CD4-positive, alpha-beta T cell (primary cell): ENCODE measurements at places on chromosomes 13 and 19. TPM values are rescaled to one million over a fixed set of nuclear protein-coding genes. Genes with fewer than 3 reads are reported as not detected.
A peak's percentile ranks its signal among the peaks of the same experiment; 100 is the strongest.

CADM4 gene
- 0.36 TPM for total RNA-seq

PEAK3 gene
- total RNA-seq = not detected

PLIN4 gene
- total RNA-seq = not detected

ZNF792 gene
- 6.8 TPM for total RNA-seq

PCDH20 gene
- not detected for total RNA-seq

SIGLEC5 gene
- not detected for total RNA-seq

WDR87 gene
- not detected for total RNA-seq

ADAMTSL5 gene
- 4.3 TPM for total RNA-seq

APC2 gene
- 0.30 TPM for total RNA-seq

HMGB1 gene
- total RNA-seq = 465 TPM

CCL25 gene
- not detected for total RNA-seq

ACTMAP gene
- 3.9 TPM for total RNA-seq

DNA sequence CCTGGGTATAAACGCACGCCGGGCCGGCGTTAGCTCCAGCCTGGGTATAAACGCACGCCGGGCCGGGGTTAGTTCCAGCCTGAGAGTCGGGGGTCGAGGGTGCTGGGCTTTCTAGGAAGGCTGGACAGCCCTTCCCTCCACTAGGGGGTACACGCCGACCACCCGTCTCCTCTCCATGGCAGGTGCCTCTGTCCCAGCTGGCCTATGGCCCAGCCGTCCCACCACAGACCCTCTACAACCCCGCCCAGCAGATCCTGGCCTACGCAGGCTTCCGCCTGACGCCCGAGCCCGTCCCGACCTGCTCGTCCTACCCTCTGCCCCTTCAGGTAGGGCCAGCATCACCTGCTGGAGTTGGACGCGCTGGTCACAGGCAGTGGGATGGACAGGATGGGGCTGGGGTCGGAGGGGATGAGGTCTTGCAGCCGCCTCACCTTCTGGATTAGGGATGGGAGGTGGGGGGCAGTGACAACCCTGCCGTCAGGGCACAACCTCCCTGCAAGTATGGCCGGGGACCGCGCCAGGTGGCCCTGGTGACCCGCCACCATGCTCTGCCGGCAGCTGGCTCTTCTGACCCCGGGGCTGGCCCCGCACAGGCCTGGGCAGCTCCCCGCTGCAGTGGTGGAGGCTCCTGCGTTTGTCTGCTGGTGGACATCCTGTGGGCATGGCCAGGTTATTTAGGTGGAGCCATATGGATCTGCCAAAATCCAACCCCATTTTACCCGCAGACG, 45.8 kb downstream of the TMEM255B start:
- no peak for DNase-seq

DNA sequence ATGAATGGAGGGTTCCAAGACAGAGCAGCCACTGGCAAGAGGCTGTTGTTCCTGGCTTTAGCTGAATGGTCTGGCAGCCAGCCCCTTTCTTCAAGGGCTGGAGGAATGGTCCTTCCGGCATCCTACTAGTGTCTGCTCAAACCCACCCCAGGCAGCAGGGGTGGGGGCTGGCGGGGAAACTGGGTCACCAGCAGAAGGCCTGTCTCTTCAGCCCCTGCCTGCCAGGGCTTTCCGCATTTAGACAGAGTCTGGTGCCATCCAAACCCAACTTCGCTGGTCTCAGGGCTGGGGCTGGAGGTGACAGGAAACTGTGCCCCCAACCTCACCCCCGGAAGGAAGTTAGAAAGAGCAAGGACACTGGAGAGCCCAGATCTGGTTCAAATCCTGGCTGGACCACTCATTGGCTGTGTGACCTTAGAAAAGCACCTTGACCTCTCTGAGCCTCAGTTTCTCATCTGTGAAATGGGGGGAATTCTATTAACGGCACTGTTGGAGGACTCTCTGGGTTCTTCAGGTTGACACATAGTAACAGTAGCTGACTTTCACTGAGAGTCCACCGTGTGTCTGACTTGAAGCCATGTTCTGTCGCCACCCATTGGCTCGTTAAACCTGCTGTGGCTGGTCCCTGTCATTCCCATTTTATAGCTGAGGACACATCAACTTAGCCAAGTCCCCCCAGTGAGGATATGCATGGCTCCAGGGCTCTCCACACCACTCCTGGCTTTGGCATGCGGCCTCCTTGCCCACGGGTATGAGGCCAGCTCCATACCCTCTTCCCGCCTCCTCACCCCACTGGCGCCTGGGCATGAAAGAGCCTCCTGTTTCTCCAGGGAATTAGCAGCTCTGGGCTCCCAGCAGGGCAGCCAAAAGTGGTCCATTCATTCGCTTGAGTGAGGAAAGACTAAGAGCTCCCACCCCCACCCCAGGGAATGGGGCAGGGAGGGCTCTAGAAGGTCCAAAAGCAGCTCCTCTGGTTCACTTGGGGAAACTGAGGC, 2.5 kb upstream of the NR2C2AP start:
- DNase-seq = no peak

- DNase-seq = no peak
Measured at GRCh38 chr19:14072535-14073260, at the start of gene MISP3. MISP3 (plus strand) TSS chr19:14072786; CDS start chr19:14073310, 524 bp downstream.

- no peak for DNase-seq
Measured at GRCh38 chr13:25153736-25154135, 18.4 kb downstream of the AMER2 start.

DNA sequence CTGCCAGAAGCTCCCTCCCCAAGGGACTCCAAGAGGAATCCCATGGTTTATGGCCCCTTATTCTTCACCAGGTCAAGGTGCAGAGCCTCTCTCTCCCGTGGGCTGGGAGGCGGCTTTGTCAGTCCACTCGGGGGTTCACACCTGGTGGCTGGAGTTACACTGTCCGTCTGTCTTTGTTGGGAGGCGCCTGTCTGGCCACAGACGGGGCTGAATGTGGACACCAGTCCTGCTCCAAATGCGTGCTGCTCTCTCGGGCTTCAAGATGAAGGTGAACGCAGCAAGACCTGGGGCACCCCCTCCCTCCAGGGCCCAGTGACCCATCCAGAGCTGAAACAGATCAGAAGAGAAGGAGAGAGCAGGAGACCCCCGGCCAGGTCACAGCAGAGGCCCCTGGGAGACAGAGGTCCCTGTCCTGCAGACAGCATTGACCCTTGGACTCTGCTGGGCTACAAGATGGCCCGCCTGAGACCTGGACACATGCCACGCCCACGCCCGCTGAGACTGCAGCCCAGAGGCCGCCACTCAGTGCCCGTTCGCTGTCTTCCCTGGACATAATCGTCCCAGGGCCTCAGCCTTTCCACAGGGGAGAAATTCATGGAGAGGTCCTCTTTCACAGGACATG, 29.9 kb upstream of the TUBGCP3 start:
- no peak for DNase-seq

DNA sequence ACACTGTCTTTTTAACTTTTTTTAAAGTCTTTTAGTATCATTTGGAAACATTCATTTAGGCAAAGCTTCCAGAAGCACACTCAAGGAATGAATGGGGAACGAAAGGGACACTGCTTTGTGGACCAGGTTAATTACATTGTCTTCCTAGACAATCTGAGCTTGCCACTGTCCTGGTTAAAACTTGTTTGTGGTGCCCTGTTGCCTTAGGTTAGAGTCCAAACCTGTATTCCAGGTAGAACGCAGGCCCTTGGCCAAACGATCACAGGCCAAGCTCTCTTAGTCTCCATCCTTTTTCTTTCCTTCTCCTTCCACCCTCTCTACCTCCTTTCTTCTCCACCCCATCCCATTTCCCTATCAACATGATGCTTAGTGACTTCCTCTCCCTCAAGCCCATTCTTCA, 66.8 kb downstream of the ERCC5 start:
- no peak for DNase-seq

DNA sequence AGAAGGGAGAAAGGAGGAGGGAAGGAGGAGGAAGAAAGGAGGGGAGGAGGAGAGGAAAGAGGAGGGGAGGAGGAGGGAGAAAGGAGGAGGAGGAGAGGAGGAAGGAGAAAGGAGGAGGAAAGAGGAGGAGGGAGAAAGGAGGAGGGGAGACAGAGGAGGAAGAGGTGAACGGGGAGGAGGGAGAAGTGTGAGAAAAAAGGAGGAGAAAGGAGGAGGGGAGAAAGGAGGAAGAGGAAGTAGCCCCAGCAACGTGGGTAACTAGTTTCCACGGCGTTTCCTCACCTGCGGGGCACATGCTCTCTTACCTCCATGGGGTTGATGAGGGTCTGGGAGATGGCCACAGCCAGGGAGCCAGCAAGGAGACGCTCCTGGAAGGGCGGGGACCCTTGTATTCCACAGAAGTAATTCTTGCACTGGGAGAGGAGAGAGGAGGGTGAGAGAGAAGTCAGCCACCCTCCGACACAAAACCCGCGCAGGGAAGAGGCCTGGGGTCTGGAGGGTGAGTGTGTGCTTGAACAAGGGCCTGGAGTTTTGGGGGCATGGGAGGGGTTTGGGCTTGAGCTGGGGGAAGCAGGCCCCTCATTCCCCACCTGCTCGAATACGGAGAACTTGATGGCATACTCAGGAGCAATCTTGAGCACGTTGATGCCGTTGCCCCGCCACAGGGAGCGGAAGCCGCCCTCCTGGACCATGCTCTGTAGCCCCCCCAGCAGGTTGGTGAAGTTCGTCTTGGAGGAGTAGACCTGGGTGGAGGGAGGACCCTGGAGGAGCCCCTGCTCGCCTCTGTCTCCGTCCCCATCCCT, 3.9 kb downstream of the SLC25A41 start:
- no peak for DNase-seq

GRCh38 chr13:89238496-89238895, 1567.3 kb downstream of the SLITRK5 start:
- no peak for DNase-seq

GRCh38 chr19:10604460-10604980, 17.4 kb upstream of the AP1M2 start:
- DNase-seq = peak; percentile 16

GRCh38 chr19:29971648-29972047, 29.6 kb downstream of the URI1 start:
- DNase-seq = no peak

DNA sequence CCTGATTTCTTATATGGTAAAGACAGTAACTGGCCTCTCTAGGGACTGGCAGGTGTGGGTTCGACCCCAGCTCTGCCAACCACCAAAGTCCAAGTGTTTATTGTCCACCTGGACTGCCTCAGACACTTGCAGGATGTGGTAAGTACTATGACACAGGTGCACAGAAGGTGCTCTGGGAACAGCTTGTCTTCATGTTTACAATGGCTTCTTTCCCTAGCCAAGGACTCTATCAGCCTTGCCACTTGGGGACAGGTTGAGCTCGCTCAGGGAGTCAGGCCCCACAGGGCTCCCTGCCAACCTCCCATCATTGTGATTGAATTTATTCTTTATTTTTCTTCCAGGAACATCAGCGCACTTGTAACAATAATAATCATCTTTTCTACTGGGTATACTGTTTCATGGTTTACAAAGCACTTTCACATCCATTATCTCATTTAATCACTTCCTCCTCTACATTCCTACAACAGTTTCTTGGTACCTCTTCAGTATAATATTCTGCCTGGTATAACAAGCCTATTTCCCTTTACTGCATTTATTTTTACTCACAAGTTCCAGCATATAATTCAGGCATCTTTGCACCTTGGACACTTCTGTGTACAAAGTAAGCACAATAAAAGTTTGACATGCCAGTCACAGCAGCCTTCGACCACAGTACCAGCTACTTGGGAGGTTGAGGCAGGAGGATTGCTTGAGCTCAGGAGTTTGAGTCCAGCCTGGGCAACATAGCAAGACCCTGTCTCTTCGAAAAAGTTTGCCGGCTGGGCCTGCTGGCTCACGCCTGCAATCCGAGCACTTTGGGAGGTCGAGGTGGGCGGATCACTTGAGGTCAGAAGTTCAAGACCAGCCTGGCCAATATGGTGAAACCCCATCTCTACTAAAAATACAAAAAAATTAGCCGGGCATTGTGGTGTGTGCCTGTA, 24.2 kb upstream of the GATAD2A start:
- no peak for DNase-seq

GRCh38 chr13:50991579-50992521, 82.3 kb downstream of the RNASEH2B start:
- DNase-seq = no peak

GRCh38 chr19:45598267-45599001, 3.6 kb downstream of the GPR4 start:
- no peak for DNase-seq

DNA sequence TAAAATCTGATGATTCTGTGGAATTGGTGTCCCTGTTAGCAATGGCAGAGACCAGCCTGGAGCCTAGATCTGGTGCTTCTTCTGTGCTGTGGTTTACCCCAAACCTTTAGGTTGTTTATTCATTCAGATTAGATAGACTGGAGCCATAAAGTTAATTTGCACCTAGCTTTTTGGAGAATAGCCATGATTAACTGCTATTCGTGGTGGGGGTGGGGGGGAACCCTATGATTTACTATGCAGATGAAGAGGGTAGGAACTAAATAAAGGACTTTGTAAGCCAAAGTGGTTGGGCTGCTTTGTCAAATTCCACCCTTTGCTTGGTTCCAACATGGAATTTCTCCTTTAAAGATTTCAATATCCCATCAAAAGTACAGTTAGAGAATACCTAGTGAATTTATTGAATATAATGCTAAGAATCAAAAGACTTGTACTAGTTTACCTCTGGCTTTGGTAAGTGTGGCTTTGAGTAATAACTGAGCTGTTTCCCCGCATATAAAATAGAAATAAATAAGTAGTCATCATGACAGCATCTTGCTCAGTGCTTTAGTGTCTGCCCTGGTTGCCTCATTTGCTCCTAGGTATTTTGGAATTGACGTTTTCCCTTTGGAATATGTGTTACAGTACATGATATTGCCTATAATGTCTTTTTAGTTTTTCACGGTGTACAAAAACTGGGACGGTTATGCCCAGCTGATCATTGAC, 27.6 kb downstream of the SKA3 start:
- DNase-seq = no peak

- no peak for DNase-seq
Measured at GRCh38 chr19:45528744-45529419, 21.6 kb downstream of the VASP start.

- DNase-seq = no peak
Measured at GRCh38 chr19:1151917-1152587, 22.0 kb downstream of the SBNO2 start.

- DNase-seq = no peak
Measured at GRCh38 chr13:85284349-85284748, 514.9 kb downstream of the SLITRK6 start.

GRCh38 chr19:16530540-16531379, 11.5 kb downstream of the CHERP start:
- DNase-seq = no peak

DNA sequence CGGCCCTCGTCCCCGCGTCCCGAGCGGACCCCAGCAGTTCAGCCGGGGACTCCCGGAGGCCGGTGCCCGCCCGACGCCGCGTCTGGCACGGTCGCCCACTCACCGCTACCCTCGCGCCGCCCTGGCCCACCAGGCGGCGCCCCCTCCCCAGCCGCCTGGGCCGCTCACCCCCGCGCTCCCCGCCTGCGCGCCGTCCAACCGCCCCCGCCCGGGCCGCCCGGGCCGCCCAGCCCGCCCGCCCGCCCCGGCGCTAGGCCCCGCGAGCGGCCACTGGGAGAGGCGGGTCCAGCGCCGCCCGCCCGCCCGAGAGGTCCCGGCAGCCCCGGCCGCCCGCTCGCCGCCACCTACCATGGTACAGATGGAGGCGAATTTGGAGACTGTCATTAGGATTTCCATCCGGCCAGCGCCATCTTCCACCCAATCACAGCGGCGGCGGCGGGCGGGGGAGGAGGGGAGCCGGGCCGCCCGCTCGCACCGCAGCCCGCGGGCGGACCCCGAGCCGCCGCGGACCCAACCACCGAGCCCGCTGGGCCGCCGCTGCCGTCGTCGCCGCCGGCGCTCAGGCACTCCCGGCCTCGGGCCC, at the start of gene USP12:
USP12 (minus strand) TSS at position 568 of the 583 bp plus-strand sequence; CDS start at position 396, 172 bp downstream.
- DNase-seq = no peak
